Activated CD4-positive, alpha-beta T cell treated with anti-CD3 and anti-CD28 coated beads for 4 hours (primary cell): ENCODE measurements at places on chromosomes 2 and 18.

- DNase-seq = no peak
Measured at GRCh38 chr2:174552880-174553279, 44.7 kb downstream of the WIPF1 start.

DNA sequence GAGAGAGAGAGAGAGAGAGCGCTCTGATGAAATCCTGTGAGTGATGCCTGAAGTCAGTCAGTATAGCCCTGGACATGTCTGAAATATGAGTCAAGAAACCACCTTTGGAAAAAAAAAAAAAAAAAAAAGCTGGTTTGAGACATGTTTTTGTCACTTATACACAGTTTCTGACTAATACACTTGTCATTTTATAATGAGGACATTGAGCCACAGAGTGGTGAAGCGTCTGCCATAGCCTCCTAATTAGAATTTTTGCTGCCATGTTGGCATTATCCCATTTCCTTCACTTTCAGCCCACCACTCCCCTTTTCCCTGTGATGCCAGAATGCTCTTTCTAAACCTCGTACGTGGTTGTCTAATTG, 15.7 kb upstream of the MYO3B start:
- DNase-seq = no peak

- DNase-seq = no peak
Measured at GRCh38 chr18:8299054-8299980, 309.9 kb upstream of the RAB12 start.

DNA sequence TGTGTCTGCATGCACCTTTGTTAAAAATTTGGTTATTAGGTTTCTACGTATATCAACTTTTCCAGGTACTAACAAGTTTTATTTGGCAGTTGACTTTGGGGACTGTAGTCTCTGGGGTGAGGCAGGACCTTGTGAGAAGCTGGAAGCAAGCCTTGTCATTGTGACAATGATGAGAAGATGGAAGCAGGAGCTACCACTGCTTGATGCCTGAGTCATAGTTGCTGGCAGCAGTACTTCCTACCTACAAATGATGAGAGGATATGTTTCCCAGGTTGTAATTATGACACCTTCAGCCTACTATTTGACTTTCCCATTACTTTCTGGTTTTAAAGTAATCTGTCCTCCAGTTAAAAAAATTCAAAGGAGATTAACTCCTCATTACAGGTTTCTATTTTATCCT, 516.3 kb downstream of the NRXN1 start:
- no peak for DNase-seq

- no peak for DNase-seq
Measured at GRCh38 chr2:184524551-184525382, 73.6 kb upstream of the ZNF804A start.

DNA sequence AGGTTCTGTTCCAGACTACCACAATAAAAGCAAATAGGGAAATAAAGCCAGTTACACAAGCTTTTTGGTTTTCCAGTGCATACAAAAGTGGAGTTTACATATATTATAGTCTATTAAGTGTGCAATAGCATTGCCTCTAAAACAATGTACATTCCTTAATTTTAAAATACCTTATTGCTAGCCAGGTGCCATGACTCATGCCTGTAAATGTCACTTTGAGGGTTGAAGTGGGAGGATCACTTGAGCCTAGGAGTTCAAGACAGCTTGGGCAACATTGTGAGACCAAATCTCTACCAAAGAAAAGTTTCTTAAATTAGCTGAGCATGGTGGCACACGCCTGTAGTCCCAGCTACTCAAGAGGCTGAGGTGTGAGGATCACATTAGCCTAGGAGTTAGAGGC, 52.9 kb upstream of the IMP4 start:
- no peak for DNase-seq

DNA sequence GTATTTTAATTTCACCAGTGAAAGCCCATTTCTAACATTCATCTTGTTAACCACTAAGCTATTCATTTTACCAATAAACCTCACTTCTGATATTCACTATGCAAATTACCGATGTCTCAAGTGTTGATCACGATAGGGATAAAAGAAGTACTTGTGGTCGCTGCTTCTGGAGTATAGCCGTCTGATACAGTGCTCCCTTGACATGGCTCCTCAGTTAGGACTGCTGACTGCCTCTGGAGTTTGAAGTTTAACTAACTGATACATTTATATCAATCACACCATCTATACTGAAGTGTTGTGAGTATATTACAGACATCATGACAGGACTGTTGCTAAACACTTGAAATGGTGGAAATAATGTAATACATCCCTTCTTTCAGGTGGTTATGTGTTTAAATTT, 95.6 kb downstream of the EHBP1 start:
- no peak for DNase-seq
